ENCODE measurements at places on chromosomes 12 and 14. TPM values are rescaled to one million over a fixed set of nuclear protein-coding genes. Genes with fewer than 3 reads are reported as not detected.

GRCh38 chr12:92951006-92951405, 21.9 kb upstream of the EEA1 start:
- no peak for DNase-seq

GRCh38 chr12:97275728-97276590, 186.6 kb upstream of the RMST start:
- DNase-seq, result peak; percentile 18

- DNase-seq, result peak; percentile 51
Measured at GRCh38 chr12:18798535-18799361, 60.8 kb downstream of the CAPZA3 start.

- DNase-seq, result peak; percentile 21
Measured at GRCh38 chr12:10128687-10129086, 1.3 kb downstream of the CLEC7A start.

- no peak for DNase-seq
Measured at GRCh38 chr12:51954561-51955361, 3.3 kb downstream of the ACVR1B start.

- DNase-seq, result no peak
Measured at GRCh38 chr12:128163086-128163485, 103.9 kb upstream of the TMEM132C start.

GRCh38 chr12:121495746-121496145, 85.1 kb downstream of the KDM2B start:
- DNase-seq, result no peak

- no peak for DNase-seq
Measured at GRCh38 chr14:59085207-59085739, 103.2 kb upstream of the DAAM1 start.

- no peak for DNase-seq
Measured at GRCh38 chr12:68623984-68624383, 13.3 kb downstream of the RAP1B start.

DNA sequence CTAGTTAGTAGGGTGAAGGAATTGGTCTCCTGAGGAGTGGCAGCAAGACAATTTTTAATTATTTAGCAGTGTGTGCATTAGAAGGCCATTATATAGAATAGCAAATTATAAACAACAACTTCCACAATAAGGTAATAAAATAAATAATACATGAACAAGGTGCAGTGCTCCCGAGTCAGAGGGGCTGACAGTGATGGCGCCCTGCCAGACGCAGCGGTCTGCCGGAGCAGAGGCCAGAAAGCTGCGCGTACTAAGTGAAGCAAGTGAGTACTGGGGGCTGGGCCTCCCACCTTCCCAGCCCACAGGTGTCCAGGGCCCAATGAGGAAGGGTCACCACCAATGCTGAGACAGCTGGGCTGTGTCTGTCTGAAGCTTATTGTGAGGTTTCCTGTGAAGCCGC, 72.0 kb upstream of the VRK1 start:
- DNase-seq, result no peak

DNA sequence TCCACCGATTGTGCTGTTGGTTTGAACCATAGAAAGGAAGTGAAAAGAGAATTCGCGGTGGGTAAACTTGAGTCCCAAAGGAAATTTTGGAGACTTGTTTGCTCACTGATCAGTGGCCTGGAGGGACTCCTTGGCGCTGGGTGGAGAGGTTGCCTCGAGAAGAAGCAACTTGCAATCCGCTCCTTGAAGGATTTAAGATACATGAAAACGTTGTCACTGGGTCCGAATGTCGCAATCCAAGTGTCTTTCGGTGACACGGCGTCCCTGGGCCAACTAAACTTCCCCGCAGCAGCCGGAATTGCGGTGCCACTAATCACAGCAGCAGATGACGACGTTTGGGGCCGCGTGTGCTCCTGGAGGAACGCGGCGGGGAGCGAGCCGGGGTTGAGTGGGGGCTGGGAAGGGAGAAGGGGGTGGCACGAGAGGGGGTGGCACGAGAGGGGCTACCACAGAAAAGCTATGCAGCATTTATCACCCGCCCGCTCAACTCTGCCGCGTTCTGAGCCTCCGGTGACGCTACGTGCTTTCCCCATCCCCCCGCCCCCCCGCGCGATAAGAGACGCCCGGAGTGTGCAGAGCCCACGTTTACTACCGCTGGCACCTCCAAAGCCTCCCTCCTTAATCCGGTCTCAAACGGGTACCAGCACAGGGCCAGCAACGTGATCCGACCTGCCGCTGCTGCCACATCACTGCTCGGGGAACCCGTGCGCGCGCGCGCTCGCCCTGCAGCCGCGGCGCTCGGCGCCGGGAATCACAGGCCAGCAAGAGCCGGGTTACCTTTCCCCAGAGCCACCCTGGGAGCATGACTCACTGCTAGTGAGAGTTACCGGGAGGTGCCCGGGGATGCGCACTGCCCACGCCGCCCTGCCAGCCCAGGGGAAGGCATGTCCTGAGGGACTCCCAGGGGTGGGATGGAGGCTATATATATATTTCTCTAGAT, 833 bp upstream of the BHLHE41 start:
- peak; percentile 65 for DNase-seq

- no peak for DNase-seq
Measured at GRCh38 chr12:94603434-94604365, 46.7 kb downstream of the TMCC3 start.

- DNase-seq, result no peak
Measured at GRCh38 chr12:51362307-51362706, 15.8 kb upstream of the CELA1 start.

DNA sequence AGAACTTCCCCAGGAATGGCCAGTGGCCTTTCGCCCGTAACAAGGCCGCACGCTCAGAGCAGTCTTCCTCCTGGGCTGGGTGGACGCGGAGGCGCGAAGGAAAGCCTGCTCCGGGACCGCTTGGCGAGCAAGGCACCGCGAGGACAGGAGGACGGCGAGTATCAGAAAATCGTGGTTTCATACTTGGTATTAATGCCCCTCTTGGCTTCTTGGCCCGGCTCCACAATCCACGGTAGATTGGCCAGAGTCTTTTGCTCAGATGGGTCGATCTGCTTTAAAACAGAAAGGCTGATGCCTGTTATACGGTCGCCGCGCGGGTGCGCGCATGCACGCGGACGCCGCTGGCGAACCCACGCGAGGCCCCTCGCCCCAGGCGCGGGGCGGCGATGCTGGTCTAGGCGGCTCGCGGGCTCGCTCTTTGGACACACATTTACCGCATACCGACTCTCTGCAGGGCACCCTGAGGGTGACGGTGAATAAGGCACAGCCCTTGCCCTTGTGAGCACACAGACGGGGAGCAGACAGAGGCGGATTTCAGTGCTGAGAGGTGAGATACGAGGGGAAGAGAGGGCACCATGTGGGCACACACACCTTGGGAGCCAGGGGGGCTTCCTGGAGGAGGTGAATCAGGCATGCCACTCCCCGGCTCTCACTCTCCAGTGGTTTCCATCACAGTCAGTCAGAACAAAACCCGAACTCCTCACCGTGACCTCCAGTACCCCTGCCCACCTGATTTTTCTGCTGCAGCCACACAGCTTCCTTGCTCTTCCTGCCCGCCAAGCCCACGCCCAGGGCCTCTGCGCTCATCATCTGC, 100.7 kb downstream of the APAF1 start:
- DNase-seq, result peak; percentile 44

GRCh38 chr12:106046301-106046846, 92.4 kb downstream of the NUAK1 start:
- no peak for DNase-seq

- no peak for DNase-seq
Measured at GRCh38 chr14:104505085-104506074, 74.2 kb upstream of the C14orf180 start.

GRCh38 chr14:33073023-33073422, 134.3 kb downstream of the NPAS3 start:
- no peak for DNase-seq

- no peak for DNase-seq
Measured at GRCh38 chr14:44113769-44114730, 393.0 kb downstream of the FSCB start.

DNA sequence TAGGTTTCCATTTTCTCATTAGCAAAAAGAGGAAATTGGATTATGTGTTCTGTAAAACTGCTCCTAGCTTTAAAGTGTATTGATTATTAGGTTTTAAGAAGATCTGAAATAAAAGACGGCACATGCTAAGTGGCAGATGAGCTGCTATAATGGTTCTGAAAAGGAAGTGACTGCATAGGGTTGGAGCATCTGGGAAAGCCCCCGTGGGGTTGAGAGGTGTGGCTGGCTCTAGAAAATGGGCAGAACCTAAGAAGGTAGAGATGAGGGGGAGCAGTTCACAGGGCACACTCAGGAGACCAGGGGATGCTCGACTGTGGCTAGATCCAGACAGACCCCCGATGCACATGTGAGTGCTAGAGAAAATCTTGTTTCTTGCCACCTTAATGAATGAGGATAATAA, 1.9 kb downstream of the IFNG-AS1 start:
- no peak for DNase-seq

- no peak for DNase-seq
Measured at GRCh38 chr12:122888232-122888752, 7.6 kb downstream of the VPS37B start.

DNA sequence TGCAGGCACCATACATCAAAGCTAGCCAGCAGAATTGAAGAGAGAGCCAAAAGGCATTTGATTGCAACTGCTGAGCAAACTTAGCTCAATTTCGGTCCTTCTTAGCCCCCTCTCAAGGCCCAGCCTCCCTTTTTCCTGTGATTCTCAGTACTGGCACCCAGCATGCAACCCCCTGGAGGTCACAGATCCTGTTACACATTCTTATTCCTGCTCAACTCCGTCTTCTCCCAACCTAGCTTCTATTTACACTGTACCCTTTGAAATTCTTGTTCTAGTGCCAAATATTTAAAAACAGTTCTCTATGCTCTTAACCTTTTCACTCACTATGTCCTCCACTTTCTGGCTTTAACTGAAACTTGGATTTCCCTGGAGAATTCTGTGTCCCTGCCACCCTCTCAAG, 131.3 kb upstream of the CPSF6 start:
- DNase-seq, result no peak

DNA sequence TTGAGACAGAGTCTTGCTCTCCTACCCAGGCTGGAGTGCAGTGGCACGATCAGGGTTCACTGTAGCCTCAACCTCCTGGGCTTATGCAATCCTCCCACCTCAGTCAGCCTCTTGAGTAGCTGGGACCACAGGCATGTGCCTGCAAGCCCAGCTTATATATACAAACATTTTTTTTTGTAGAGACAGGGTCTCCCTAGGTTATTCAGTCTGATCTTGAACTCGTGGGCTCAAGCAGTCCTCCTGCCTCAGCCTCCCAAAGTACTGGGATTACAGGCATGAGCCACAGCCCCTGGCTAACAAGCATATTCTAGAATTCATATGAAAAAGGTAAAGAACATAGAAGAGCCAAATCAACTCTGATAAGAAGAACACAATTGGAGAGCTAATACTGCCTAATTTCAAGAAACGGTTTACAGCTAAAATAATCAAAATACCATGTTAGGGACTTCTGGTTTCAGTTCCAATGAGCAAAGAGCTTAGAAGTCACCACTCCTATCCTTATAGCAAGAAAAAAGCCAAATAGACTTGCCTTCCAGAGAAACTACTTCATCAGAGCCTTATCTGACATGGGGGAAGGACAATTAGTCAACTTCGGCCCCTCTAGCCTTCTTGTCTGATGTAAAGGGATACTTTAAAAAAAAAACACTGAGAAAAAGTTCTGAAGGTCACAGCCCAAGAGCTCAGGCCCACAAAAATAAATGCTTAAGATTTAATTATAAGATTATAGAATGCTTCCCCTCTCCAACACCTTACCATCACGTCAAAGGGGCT, 37.6 kb downstream of the TMEM116 start:
- no peak for DNase-seq

- DNase-seq, result no peak
Measured at GRCh38 chr12:121388421-121388981, 11.4 kb upstream of the RNF34 start.

- no peak for DNase-seq
Measured at GRCh38 chr12:54502485-54502884, 4.9 kb downstream of the NCKAP1L start.

DNA sequence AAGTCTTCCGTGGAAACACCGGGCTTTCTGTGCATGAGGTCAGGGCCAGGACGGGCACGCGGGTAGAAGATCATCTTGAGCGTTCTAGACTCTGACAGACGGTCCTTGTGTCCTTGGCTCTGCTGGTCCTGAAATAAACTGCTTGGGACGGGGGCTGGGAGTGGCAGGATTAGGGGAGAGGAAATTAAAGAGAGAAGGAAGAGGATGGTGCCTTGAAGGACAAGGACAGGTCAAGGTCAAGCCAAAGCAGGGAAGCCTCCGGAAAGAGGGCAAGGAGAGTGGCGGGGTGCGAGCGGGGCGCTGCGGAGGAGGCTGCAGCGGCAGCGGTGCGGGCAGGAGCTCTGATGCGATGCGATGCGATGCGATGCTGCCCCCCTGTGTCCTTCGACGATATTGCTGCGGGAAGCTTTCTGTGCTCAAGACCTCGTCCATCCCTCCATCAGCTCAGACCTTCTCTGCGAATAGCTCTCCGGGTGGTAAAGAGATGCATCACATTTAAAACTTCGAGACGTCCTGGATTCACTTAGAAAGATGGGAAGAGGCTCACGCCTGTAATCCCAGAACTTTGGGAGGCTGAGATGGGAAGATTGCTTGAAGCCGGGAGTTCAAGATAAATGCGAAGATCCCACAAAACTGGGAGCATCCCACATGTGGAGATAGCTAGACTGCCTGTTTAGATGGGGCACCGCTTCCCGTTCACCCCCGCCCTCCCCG, 110.1 kb upstream of the TMEM132D start:
- DNase-seq, result peak; percentile 56

DNA sequence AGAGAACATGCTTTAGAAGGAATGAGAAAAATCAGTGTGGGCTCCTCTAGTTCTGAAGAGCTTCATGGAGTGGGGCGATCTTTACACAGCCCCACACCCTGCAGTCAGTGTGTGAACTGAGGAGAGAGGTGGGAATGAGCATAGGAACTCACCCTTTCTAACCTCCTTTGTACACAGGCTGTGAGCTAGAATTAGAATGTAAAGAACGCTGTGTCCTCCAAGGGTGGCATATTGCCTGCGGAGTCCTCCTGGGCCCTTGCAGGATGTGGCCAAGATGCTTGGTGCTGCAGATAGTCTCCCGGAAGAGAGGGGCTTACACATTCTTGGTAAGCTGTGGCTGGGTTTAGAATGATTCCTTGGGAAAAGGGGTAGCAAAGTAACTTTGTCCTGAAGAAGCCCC, 43.9 kb downstream of the NINJ2 start:
- no peak for DNase-seq

DNA sequence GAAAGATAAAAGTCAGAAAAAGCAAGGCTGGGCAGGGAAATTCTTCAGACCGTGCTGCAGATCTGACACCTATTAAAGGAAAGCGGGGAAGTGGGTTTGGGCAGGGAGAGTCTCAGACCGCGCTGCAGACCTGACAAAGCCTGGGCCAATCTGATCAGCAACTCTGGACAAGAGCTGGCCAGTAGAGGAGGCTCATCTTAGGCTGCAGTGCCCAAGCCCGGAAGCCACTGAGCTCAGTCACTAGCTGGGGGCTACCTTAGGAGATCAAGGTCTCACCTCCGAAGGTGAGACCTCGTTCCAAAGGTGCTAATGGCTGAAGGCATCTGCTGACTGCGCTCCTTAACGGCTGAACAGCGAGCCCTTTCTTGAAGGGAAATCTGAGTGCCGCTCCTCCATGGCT, 60.2 kb downstream of the SINHCAF start:
- no peak for DNase-seq

Gene METTL25
- not detected for polyA plus RNA-seq

Gene P3H3
- 30.7 TPM for polyA plus RNA-seq

Gene LRRC10
- polyA plus RNA-seq, result not detected

Gene OAS2
- 3.0 TPM for polyA plus RNA-seq

Gene EXOC3L4
- polyA plus RNA-seq, result 0.18 TPM

Gene VWF
- polyA plus RNA-seq, result 51.7 TPM

Gene RPS26
- 557 TPM for polyA plus RNA-seq

Gene ASCL1
- polyA plus RNA-seq, result 0.12 TPM

Gene BTG1
- not detected for polyA plus RNA-seq

Gene PLEKHG7
- 0.17 TPM for polyA plus RNA-seq

Gene ATL1
- not detected for polyA plus RNA-seq

Gene OASL
- not detected for polyA plus RNA-seq

Gene CCDC198
- 0.53 TPM for polyA plus RNA-seq

Gene IKZF4
- 6.4 TPM for polyA plus RNA-seq

All from muscle of arm (tissue), 14 donors.